ENCODE measurements at places on chromosomes 5 and 9. TPM values are rescaled to one million over a fixed set of nuclear protein-coding genes. Genes with fewer than 3 reads are reported as not detected.

Gene FGD3
- 4.9 TPM for total RNA-seq

Gene SARDH
- total RNA-seq: 5.8 TPM

Gene PCDHB16
- 5.8 TPM for total RNA-seq

Gene RETREG1
- 34.4 TPM for total RNA-seq

Gene GLDC
- 18.1 TPM for total RNA-seq
